Ovary (tissue), 10 donors: ENCODE measurements at places on chromosomes 11 and 22. TPM values are rescaled to one million over a fixed set of nuclear protein-coding genes. Genes with fewer than 3 reads are reported as not detected.

The C11orf98 gene
- 30.7 TPM for total RNA-seq

The OR5B21 gene
- total RNA-seq, result 0.25 TPM

GRCh38 chr11:70251659-70252321 lies 18.7 kb upstream of the PPFIA1 start:
- DNase-seq, result no peak

The HMOX1 gene
- 45.0 TPM for total RNA-seq

The TMEM121B gene
- total RNA-seq, result 0.40 TPM

The GLYAT gene
- total RNA-seq, result not detected

DNA sequence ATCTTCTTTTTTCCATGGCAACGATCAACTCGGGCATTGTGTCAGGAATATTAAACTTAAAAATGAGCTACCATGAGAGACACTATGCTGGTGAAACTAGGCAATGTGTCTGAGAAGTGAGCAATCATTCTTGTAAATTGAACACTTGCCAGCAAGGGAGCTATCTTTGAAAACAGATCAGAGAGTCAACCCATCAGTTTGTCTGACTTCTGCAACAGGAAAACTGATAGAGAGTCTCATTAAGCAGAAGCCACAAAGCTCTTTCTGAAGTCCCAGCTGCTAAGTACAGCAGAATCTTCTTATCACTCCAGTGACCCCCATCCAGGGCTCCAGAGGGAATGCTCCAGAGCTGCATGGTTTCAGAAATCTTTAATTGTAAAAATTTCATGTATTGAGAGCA lies 114.7 kb downstream of the MSANTD4 start:
- no peak for DNase-seq

- no peak for DNase-seq
Observed at GRCh38 chr11:2665526-2666400, 34.0 kb downstream of the KCNQ1OT1 start.

- no peak for DNase-seq
Observed at GRCh38 chr22:24214467-24215285, 30.2 kb downstream of the GGT5 start.

DNA sequence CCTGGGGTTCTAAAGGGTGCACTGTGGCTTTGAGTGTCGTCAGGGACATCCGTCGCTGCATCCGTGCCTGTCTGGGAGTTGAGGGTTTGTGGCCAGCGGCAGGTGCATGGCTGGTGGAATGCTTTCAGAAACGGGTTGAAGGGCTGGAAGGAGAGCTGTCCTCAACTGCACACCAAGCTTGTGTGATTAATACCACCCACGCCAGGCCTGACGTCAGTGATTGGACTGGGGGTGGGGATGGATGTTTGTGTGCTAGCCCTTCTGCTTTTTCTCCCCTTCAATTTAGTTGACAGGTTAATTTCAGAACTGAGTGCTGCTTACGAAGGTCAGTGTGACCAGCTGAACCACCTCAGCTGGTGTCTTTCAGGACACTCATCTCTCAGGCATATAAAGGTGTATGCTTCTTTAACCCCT lies 3.2 kb upstream of the GAB2 start:
- DNase-seq, result peak; percentile 74

- DNase-seq, result peak; percentile 13
Observed at GRCh38 chr11:1126935-1127663, 30.7 kb upstream of the MUC5AC start.

- DNase-seq, result no peak
Observed at GRCh38 chr11:132904607-132905006, 627.7 kb downstream of the OPCML start.

- no peak for DNase-seq
Observed at GRCh38 chr11:114399490-114400215, 658 bp downstream of the C11orf71 start.

DNA sequence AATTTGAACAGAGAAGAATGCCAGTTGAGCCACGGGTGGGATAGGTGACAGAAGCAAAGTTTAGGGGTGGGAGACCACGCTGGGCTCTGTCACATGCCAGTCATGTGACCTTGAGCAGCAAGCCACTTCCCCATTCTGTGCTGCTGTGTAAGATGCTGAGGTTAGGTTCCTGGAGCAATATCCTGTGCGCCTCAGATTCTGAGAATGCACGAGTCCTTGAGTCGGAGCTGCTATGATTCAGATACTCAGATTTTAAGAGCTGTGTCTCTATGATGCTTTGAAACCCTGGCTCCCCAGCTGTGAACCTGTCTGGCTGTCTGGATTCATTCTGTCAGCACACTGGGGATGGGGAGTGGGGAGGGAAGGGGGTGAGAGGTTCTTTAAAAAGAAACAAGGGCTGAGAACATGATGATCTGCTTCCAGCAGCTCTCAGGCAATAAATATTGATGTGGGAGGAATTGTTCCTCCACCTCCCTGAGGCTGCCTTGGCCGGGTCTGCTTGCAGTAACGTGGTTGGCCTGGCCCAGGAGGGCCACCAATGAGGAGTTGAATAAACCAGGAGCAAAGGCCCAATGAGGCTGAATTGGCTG lies 24.0 kb downstream of the SLCO2B1 start:
- peak; percentile 58 for DNase-seq

DNA sequence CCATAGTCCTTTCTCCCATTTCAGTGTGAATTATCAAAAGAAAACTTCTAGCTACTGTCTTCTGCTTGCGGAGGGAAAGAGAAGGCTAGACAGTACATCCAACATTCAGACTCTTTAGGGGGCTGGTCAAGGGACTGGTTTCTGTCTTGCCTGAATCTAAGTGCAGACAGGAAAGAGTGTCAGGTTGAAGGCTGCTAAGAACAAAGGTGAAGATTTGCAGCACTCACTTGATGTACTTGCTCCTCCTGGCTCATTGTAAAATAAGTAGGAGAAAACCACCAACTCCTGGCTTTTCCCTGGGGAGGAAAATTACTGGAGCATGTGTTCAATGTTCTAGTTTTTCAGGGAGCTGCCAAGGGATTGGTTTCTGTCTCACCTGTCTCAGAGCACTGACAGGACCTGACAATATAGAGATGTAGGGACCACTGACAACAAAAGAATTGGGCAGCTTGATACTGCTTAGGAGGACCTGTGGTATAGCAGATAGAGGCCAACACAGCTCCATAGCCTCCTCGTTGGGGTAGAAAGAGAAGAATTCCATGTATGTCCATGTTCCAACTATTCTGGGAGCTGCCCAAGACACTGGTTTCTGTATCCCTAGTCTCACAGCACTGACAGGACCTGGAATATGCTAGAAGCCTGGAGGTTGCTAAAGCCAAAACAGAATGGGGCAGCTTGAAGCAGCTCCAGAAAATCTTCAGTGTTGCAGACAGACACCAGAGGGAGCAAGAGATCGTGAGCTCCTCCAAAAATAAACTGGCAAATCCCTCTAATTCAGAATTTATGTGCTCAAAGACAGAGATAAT lies 39.7 kb upstream of the MMP12 start:
- DNase-seq, result no peak

DNA sequence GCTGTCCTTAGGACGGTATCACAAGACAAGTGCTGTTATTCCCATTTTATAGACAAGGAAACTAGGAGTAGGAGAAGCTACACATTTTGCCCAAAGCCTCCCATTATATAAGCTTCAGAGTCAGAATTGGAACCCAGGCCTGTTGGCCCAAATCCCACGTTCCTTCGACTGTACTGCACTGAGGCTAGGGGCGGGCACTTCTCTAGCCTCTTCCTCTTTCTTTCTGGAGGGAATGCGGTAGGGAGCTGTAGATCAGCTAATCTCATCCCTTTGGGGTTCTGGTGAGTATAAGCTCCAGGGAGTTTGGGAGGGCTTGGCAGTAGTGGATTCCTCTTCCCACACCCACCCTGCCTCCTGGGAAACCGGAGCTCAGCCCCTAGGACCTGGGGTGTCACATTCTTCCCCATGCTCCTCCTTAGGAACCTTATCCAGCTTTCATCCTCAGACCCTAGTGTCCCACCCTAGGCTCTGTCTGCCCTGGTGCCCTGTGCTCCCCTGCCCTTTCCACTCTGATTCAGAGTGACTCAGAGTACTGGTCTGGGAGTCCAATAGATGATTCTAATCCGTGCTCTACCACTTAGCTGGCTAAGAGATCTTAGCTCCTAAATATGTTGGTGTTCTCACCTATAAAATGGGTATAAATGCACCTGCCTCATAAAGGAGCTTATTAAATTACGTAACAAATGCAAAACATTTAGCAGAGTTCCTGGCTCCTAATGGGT lies 29.3 kb downstream of the PHLDB1 start:
- no peak for DNase-seq

DNA sequence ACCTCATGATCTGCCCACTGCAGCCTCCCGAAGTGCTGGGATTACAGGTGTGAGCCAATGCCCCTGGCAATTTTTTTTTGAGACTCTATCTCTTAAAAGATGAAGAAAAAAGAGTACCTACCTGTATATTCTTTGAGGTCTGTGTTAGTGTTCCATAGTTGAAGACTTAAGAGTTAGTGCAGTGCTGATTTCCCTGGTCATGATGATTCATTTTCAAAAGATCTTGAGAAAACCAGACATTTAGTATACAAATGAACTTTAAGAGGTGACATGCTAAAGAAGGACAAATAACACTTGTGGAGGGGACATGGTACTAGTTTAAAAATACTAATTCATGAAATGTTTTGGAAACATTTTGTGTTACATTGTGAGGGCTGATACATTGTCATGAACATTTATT lies 17.7 kb downstream of the CBL start:
- no peak for DNase-seq

GRCh38 chr11:66313321-66314185 lies 3.3 kb downstream of the CD248 start:
- DNase-seq, result no peak

The SHISA8 gene
- total RNA-seq, result not detected

- DNase-seq, result no peak
Observed at GRCh38 chr22:48018346-48018745, 1255.9 kb downstream of the TBC1D22A start.

- no peak for DNase-seq
Observed at GRCh38 chr11:116192509-116193210, 580.1 kb downstream of the BUD13 start.

GRCh38 chr11:31725176-31725575 lies 85.9 kb downstream of the PAX6 start:
- no peak for DNase-seq

- no peak for DNase-seq
Observed at GRCh38 chr11:44632466-44633123, 67.1 kb downstream of the CD82 start.

DNA sequence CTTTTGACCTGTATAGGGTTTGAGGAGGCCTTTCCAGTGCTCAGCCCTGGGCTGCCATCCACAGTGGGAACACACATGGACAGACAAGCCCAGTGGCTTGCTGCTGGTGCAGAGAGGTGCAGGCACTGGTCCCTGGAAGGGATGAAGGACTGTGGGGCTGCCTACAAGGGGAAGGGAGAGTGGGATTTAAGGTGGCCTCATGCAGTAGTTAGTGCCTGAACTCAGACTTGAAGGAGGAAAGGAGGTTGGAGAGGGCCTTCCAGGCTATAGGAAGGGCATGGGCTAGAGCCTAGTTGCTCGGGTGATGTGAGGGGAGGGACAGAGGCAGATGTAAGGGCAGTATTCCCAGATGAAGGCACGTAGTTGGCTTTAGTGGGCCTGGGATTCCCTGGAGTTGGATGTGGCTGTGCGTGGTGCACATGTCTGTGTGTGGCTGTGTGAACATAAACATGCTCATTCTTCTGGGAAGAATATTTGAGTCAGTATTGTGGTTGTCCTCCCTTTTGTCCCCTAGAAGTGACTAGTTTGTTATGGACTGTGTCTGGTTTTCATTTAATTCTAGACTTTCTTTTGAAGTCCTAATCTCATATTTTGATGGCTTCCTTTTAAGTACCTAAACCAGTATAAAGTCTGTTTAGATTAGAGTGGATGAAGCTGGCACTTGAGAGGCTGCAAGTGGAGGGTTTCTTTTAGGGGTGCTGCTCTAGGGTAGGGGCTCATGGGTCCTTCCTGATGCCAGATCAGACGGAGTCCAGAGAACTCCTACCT lies 18.4 kb downstream of the YDJC start:
- no peak for DNase-seq

The HBG1 gene
- not detected for total RNA-seq

- DNase-seq, result no peak
Observed at GRCh38 chr11:66901964-66902390, 45.1 kb downstream of the LRFN4 start.

- peak; percentile 84 for DNase-seq
Observed at GRCh38 chr22:41417622-41418390, 28.8 kb downstream of the TOB2 start.

- no peak for DNase-seq
Observed at GRCh38 chr11:13227676-13228255, 49.8 kb upstream of the BMAL1 start.

- no peak for DNase-seq
Observed at GRCh38 chr11:95296621-95297025, 65.6 kb upstream of the SESN3 start.

- DNase-seq, result no peak
Observed at GRCh38 chr11:102929972-102930371, 25.6 kb downstream of the MMP13 start.

DNA sequence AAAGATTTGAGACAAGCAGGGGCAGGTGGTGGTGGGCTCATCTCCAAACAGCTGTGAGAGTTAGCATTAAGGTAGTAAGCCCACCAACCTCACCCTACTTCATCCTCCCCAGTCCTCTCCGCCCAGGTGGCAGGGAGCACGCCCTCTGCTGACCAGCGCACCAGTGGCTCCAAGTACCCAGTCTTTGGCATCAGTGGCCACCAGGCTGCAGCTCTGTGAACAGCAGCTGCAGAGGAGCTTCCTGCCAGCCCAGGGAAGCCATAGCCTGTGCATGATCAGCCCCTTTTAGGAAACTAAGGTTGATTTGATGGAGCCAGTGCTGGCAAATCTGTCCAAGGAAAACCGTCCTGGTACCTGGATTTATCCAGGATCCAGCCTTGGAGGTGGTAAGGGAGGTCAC lies 21.7 kb downstream of the CAVIN3 start:
- no peak for DNase-seq

The DCHS1 gene
- 16.4 TPM for total RNA-seq

DNA sequence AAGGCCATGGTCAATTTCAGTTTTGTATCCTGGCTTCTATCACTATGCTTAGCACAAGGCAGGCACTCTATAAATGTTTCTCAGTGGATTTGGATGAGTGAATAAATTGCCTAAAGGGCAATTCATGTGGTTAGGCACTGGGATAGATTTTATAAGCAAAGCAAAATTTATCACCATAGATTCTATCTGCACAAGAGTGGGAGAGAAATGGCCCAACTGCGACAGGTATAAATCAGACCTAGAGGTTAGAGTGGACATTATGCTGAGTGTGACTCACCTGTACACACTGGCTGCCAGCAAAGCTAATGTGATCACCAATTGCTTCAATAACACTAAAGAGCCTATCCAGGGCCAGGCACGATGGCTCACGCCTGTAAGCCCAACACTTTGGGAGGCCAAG lies 514.0 kb downstream of the BUD13 start:
- DNase-seq, result no peak

The SOX10 gene
- total RNA-seq, result 0.24 TPM

GRCh38 chr11:77102246-77103210 lies at the start of gene OMP:
TSS of gene OMP (plus strand) at chr11:77102840. CDS start at chr11:77102840, 0 bp downstream.
- peak; percentile 14 for DNase-seq

The LGALS12 gene
- 1.5 TPM for total RNA-seq

GRCh38 chr11:32830413-32830738 lies 649 bp downstream of the PRRG4 start:
- DNase-seq, result no peak

The CD81 gene
- total RNA-seq, result 607 TPM

The RPL3 gene
- total RNA-seq, result 3,741 TPM

The C11orf97 gene
- total RNA-seq, result 0.41 TPM

- peak; percentile 66 for DNase-seq
Observed at GRCh38 chr11:62842171-62842741, 2.9 kb upstream of the WDR74 start.

The MS4A6E gene
- not detected for total RNA-seq

The BBS1 gene
- 69.1 TPM for total RNA-seq

- DNase-seq, result no peak
Observed at GRCh38 chr11:114040706-114041211, 18.8 kb upstream of the ZBTB16 start.

- no peak for DNase-seq
Observed at GRCh38 chr22:25909614-25910387, 167.8 kb downstream of the MYO18B start.

The RBMXL2 gene
- not detected for total RNA-seq
